ENCODE measurements at places on chromosomes 1 and 21.

DNA sequence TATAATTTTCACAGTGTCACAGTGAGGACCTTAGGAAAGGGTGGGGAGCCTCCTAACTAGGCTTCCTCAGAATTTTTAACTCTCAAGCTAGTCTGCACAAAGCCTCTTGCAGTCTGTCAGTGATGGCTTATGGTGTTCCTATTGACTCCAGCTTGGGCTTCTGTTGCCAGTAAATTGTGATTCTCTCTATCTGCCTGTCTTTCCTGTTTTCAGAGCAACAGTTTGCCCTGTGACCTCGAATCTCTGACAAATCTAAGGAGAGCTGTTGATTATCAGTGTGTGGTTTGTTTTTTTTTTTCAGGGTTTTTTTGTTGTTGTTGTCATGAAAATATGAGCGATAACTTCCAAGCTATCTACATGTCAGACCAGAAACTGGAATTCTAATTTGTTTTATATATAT is 423.2 kb upstream of the B3GALT2 start:
- no peak for DNase-seq

GRCh38 chr1:167964646-167965045 is 27.8 kb upstream of the MPC2 start:
- no peak for DNase-seq

GRCh38 chr1:88320291-88320690 is 363.8 kb upstream of the PKN2 start:
- DNase-seq: no peak

- DNase-seq: no peak
Measured at GRCh38 chr1:78303620-78304019, 187.2 kb upstream of the PTGFR start.

DNA sequence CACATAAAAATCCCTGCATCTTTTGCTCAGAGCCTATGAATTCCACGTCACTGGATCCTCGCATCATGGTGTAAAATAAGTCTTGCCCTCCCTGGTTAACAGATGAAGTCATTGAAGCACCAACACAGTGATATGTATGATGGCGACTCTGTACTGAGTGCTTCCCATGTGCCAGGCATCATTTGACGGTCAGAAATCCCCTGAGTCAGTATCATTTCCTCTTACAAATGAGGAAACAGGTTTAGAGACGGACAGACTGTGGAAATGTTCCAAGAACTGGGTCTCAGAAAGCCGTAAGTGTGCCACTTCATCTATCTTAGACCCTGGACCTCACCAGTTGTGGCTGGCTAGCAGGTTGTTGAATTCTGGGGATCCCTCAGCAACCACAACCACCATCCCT is 5.1 kb upstream of the OLFML2B start:
- DNase-seq: peak; percentile 93

DNA sequence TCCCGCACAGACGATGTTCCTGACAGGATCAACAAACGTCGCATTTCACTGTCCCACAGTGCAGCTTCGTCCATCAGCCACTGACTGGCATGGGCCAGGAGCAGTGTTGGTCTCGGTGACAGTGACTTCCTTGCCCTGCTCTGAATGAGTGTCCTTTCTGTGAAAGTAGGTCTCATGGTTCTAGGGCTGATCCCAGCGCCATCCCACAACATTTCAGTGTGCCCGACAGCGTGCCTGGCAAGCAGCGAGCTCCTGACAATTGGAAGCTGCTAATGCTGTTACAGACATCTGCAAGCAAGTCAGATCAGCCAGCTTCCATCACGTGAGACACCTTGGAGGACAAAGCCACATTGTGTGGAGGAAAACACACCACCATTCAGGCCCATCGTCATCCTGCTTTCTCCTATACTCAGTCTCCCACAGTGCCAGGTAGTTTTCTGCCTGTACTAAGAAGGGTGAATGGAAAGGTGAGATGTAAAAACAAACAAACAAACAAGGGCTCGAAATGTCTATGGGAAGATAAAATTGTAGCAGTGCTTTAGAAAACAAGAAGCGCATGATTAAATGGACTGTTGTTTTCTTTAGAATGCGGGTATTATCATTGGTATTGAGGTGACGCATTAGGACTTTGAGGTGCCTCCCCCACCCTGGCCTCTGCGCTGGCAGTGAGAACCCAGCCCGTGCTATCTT is 21.9 kb downstream of the ERRFI1 start:
- DNase-seq: no peak

- peak; percentile 3 for DNase-seq
Measured at GRCh38 chr1:193201021-193201420, 14.6 kb upstream of the B3GALT2 start.

DNA sequence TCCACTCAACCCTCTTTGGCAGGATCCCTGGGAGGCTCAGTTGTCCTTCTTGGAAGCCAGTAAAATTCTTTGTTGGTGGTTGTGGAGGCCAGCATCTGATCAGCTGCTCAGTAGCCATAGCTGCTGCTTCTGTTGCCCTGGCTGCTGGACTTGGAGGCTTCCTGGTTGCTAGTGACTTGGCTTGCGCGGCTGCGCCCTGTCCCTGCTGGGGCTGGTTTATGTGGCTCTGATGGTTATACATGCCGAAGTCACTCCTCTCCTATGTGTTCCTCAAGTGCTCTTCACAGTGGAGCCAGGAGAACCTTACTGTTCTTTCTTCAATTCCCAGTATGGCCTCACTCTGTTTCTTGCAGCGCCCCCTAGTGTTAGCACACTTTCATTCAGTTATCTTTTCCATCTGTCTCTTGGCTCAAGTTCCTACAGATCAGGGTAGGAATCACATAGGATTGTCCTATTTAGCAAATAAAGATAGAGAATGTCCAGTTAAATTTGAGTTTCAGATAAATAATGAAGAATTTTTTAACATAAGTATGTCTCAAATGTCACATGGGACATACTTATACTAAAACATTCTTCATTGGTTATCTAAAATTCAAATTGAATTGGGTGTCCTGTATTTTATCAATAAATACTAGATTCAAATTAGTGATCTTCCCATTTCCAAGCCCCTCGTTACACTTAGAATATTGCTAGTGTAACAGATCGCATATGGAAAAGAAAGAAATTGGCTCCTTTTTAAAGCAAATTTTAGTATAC is 176.5 kb downstream of the TGFB2 start:
- peak; percentile 69 for DNase-seq

DNA sequence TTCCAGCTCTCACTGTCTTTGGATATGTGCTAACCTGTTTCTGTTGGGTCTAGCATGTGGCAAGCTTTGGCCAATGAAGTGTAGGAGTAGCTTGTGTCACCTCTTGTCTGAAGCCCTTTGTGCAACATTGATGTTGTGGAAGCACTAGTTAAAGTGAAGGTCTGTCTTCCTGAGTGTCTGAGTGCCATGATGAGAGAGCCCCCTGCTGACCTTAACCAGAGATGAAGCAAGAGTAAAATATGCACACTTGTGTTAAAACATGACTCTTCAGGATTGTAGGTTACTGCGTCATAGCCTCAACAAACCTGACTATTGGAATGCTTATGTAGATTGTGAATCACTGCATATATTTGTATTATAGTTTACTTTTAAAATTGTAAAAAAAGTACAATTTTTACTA is 103.7 kb downstream of the NCAM2 start:
- DNase-seq: peak; percentile 27

- DNase-seq: no peak
Measured at GRCh38 chr1:114156538-114157274, 3.0 kb upstream of the SYT6 start.

- no peak for DNase-seq
Measured at GRCh38 chr1:92791487-92792066, 6.7 kb upstream of the EVI5 start.

DNA sequence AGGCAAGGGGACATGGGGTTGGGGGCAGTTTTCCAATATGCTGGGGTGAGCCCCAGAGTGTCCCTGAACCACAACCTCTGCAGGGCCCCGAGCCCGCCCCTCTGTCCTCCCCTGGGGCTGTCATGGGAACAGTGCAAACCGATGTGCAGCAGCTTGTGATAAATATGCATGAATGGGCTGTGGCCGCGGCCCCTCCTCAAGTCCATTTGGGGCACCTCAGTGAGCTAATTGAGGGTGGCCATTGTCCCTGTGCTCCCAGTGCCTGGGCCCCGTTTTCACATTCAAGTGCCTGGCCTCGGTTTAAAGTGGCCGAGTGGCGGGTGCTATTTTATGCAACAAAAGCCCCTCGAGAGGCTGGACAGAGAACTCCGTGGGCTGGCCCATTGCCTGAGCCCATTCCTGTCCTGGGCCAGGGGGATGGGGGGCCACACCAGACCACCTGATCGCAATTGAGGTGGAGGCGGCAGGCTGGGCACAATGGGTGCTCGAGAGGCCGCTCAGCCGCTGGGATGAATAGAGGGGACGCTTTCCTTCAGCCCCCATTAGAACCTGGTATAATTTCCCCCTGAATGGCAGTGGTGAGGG is 193.7 kb downstream of the FOXD2 start:
- DNase-seq: no peak

DNA sequence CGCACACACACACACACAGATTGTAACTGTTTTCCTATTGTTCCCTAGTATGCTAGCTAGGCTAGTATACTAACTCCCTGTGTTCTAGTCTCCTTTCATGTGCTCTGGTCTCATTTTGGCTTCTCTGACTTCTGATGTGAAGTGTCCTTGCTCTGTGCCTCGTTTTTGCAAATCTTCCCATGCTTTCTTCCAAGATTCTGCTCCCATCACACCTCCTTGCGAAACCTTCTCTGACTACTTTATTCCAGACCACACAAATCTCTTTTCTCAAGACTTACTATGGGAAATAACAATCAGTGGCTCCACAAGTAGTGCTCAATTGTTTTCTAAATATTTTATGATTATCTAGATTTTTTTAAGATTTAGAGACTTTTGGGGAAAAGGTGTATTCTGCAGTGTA is 10.3 kb downstream of the PRRX1 start:
- DNase-seq: no peak

DNA sequence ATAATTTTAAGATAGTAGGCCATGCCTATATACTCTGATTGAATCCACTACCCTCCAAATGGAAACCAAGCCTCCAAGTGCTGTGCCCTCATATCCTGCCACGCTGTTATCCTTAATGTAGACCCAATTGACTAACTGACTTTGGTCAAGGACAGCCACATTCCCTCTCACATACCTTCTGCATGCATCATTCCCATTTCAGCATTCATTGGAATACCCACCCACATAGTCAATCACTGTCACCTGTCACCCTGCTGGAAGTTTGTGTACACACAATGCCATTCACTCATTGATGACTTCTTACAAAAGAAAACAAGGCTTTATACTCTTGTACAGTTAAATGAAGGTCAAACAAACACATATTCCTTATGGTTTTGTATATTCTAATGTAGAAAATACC is 221.1 kb upstream of the PBX1 start:
- DNase-seq: no peak

All from suppressor macrophage (primary cell).